NCI-H460 (cell line): ENCODE measurements at places on chromosomes 1 and 21. TPM values are rescaled to one million over a fixed set of nuclear protein-coding genes. Genes with fewer than 3 reads are reported as not detected.

GRCh38 chr1:155073377-155074242 is 5.0 kb upstream of the EFNA3 start:
- no peak for DNase-seq

GRCh38 chr1:33573661-33574060 is 101.2 kb downstream of the ZSCAN20 start:
- DNase-seq, result no peak

- no peak for DNase-seq
Observed at GRCh38 chr1:198119906-198120305, 36.9 kb upstream of the NEK7 start.

DNA sequence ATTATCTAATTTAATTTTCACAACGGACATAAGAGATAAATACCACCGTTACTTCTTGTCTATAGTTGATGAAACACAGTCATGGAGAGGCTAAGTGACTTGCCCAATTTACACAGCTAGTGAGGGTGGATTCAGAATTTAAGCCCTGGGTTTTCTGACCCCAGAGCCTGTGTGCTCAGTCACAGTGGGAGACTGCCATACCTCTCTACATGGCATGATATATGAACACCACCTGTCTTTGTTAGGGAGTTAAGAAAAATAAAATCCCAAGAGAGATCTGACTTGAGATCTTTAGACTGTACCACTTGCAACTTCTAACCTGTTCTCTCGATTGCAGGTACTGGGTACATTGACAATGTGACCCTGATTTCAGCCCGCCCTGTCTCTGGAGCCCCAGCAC is 40.3 kb downstream of the LAMC2 start:
- no peak for DNase-seq

DNA sequence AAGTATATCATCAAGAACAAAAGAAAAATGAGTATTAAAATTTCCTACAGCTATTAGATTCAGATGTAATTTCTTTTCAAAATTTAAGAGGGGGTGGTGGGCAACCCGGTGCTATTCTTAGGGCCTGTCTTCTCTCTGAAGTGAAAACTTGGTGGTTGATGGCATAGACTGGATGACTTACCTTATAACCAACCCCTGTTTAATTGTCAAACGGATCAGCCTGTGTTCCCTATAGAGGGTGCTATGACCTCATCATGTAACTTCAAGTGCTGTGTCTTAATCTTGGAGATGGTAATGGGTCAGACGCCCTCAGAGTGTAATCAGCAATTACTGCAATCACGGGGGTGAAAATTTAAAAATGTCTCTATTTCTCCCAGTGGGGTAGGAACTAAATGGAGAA is 176.2 kb downstream of the PCP4 start:
- DNase-seq, result no peak

The NPPA gene
- not detected in 2 replicates for total RNA-seq

The HPCA gene
- not detected in 2 replicates for total RNA-seq

The GPR25 gene
- total RNA-seq, result not detected in 2 replicates
